ENCODE measurements at places on chromosomes 2 and 18.

- DNase-seq: no peak
These were observed 5.5 kb downstream of the SALL3 start for GRCh38 chr18:78984941-78985784.

DNA sequence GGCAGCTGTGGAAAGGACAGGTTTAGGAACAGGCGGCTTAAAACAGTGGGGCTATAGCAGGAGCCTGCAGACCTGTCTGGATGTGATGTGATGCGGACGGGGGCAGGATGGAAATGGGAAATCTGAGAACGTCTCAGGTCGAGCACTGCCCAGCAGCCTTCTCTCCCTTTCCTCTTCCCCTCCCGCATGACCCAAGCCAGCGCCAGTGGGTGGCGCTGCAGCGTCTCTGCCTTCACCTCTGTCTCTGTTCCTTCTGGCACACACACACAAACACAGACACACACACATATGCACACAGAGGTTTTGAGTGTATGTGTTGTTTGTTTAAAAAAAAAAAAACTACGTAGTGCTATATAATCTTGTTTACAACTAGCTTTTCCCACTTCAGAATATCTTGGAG lies 82.0 kb upstream of the SLC66A3 start:
- no peak for DNase-seq

- DNase-seq: no peak
These were observed 2067.7 kb downstream of the SUCLG1 start for GRCh38 chr2:82391386-82391785.

- no peak for DNase-seq
These were observed 1.5 kb downstream of the ARL5A start for GRCh38 chr2:151826737-151827157.

DNA sequence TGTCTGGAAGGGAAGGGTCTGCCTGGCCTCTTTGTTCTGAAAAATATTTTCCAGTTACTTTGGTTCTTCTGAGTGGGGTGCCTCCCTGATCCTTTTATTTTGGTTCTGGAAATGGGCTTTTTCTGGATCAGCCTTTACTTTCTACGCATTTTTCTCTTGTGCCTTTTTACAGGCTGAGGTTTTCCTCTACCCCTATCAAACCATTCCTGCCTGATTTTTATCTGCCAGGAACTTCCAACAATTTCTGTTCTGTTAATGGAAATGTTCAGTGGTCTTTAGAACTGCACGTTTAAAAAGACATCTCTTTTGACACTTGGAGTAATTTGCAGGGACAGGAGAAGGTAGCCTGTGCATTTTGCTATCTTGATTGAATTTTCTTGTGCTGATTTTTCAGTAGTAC lies 113.8 kb downstream of the ARHGAP28 start:
- DNase-seq: no peak

- DNase-seq: no peak
These were observed 177.3 kb downstream of the HAUS1 start for GRCh38 chr18:46281185-46282176.

- peak; percentile 26 for DNase-seq
These were observed 737.6 kb downstream of the SLC4A3 start for GRCh38 chr2:220365023-220365422.

- DNase-seq: no peak
These were observed 401.4 kb downstream of the NBAS start for GRCh38 chr2:15159751-15160177.

GRCh38 chr2:217254111-217254510 lies 394.2 kb upstream of the TNP1 start:
- DNase-seq: no peak

DNA sequence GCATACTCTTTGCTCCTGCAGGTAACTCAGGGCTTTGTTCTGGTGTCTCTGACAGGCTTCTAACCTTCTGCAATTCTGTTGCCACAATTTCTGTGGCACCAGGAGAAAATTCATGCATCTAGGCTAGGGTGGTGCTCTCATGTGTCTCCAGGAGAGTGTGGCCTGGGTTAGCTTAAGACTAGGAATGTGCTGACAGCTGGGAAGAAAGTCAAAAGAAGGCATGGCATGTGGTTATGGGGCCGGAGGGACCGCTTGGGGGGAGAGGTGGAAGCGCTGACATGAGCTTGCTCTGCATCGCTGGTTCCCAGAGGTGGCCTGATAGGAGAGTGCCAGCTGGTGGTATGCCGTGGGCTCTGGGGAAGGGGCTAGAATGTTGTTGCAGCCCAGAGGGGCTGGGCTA lies 173.3 kb upstream of the TNP1 start:
- DNase-seq: no peak

- no peak for DNase-seq
These were observed 80.1 kb downstream of the MBP start for GRCh38 chr18:77052297-77052982.

DNA sequence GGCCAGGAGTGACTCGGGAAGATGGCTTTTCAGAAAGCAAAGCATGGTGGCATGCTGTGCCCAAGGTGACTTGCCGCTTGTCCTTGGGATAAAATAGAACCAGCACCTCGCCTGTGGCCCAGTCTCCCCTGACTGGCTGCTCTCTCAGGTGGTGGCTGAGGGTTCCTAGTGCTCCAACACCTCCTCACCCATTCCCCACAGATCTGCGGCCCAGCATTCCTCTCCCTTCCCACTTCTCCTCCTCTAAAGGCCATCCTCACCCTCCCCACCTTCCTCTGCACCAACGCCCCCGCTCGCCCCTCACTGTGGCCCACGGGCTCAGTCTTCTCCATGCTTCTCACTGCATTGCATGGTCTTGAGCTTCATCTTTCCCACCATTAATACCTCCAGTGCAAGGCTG lies 132.4 kb downstream of the PXDN start:
- DNase-seq: no peak

GRCh38 chr18:45378933-45379332 lies 236.3 kb upstream of the SLC14A2 start:
- DNase-seq: no peak

- no peak for DNase-seq
These were observed 16.6 kb downstream of the NIF3L1 start for GRCh38 chr2:200905618-200906296.

DNA sequence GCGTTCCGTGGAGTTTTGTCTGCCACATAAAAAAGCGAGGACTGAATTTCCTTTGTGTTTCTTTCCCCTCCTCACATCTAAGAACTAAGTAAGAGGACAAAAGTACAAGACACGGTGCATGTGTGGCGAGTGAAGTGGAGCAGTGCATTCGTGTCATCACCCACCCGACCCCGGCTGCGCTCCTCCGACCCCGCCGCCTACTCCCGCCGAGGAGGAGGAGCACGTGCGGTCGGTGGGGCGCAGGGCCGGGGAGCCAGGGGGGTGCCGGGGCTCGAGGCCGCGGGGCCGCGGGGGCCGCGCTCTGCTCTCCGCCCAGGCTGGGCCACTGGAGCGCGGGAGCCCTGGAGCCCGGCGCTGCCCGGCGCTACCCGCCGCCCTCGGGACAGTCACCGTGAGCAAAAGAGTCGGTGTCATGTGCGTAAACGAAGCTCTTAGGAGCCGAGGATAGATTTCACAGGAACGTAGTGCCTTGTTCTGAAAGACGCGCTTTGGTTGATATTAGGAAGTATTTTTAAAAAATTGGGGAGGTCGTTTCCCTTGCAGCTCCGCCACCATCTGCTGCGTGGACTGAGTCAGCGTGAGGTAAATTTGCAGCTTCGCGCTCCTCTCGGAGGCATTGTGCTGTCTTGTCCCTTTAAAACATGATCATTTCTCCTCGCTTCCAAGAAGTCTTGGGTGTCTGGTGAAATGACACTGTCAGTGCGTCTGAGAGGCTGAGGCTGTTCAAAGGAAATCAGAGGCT lies 11.0 kb downstream of the TBR1 start:
- DNase-seq: no peak

- no peak for DNase-seq
These were observed 1.2 kb downstream of the SERPINB5 start for GRCh38 chr18:63477968-63478367.

DNA sequence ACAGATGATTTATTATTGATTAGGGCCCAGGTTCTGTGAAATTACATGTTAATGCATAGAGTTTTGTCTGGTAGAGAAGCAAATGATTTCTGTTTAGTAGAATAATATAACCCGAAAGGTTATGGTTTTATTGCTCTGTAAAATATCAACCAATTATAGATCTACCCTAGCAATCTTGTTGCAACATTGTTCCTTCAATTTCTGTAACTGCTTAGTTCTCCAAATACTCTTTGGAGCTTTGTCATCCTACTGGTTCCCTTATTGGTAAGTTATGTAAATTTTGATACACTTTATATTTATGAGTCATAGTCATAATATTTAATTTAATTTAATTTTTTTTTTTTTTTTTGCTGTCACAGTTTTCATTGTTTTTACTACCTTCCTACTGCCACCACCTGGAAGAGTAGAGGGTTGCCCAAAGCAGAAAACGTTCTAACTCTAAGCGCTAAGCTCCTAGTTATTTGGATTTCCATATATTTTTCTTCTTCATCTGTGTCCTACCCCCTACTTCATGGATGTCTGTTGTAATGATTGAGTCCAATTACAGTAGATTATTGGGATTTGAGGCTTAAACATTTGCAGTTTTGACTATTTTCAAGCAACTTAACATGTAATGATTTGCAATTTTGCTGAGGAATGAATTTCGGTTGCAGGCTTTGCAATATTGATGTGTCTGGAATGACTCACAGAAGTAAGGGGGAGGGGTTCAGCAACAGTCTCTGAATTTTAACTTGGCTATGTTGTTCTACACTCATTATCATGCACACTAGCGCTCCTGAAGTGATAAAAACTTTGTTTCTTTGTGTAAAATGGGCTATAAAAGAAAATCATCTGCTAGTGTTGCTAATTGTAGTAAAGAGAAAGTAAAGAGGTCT lies 51.1 kb downstream of the NABP1 start:
- DNase-seq: no peak

- no peak for DNase-seq
These were observed 1.1 kb upstream of the CIDEA start for GRCh38 chr18:12253027-12253426.

DNA sequence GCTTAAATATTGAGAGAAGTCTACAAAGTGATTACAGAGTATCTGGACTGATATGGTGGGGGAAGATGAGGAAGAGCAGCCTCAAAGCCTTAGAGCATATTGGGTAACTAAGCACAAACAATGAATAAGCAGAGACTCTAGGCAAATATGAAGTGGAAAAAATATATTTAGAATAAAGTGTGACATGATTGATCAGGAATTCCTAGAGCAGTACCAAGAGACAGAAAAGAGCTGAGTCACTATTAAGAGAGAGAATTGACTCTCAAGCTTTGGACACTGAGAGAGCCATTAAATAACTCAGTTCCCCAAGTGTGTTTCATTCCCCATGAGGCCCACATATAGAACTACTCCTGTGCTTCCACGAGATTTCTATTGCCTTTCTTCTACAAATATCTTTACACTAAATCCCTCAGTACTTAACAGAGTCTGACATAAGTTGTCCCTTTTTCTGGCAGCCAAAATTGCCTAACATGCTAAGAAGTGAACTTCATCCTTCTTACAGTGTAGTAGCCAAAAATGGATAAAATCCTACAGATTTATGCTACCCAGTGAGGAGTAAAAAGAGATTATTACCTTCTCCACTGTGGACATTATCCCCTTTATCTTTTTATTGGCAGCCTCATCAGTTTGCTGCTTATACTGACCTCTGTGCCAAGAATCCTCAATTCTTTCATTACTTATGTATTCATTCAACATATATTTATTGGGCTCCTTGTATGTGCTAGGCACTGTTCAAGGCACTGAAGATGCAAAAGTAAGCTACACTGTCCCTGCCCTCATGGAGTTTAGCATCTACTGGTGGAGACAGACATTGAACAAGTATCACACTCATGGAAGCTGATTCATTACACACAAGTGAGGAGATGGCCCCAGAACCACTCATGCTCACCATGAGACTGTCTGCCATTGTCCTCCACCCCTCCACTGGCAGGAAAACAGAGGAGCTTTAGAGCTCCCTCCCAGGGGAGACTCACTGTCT lies 45.4 kb downstream of the SLC40A1 start:
- peak; percentile 46 for DNase-seq

DNA sequence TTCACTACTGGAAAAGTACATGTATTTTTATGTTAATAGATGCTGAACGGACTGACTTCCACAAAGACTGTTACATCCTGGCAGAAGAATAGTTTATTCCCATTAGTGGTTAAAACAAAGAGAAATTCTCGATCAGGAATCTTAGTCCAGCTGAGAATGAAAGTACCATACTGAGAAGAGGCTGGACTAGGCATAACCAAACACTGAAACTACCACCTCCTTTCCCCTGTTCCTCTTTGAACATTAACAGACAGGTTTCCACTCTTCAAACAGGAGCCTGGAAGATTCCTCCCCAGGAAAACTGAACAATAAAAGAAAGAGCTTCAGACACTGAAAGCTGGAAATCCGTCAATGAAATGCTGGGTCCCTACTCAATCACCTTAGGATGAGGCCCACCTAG lies 25.8 kb downstream of the LDAH start:
- DNase-seq: no peak

DNA sequence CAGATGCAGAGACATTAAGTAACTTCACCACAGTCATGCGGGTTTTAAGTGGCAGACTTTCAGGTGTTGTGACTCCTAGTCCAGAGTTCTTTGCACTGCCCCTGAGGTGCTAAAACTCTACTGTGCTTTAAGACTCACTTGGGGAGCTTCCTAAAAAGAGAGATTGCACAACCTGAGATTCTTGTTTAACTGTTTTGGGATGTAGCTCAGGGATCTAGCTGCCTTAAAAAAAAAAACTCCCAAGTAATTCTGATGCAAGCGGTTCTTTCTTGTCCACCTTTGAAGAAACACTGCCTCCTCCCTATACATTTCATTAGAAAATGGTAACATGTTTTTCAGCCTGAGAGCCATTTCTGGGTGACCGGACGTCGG lies 13.0 kb downstream of the IL37 start:
- no peak for DNase-seq

Measured in BJ (cell line).